ENCODE measurements at places on chromosomes 7 and 10.

DNA sequence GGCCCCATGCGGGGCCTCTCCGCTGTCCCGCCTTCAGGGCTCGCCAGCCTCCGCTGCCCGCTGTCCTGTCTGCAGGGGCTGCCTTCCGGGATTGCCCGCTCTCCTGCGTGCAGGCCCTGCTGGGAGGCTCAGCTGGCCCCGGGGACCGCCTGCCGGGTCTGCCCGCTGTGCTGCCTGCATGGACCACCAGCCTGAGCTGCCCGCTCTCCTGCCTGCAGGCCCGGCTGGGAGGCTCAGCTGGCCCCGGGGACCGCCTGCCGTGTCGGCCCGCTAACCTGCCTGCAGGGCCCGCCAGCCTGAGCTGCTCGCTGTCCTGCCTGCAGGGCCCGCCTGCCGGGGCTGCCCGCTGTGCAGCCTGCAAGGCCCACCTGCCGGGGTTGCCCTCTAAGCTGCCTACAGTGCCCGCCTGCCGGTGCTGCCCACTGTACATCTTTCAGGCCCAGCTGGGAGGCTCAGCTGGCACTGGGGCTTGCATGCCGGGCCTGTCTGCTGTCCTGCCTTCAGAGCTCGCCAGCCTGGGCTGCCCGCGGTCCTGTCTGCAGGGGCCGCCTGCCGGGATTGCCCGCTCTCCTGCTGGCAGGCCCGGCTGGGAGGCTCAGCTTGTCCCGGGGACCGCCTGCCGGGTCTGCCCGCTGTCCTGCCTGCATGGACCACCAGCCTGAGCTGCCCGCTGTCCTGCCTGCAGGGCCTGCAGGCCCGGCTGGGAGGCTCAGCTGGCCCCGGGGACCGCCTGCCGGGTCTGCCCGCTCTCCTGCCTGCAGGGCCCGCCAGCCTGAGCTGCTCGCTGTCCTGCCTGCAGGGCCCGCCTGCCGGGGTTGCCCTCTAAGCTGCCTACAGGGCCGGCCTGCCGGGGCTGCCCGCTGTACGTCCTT is 165.1 kb downstream of the GLRX3 start:
- DNase-seq: peak; percentile 78

GRCh38 chr7:64876792-64877713 is 26.0 kb upstream of the ZNF273 start:
- DNase-seq: peak; percentile 67

GRCh38 chr10:35212856-35213255 is 86.2 kb downstream of the CREM start:
- peak; percentile 35 for DNase-seq

GRCh38 chr10:51422311-51423120 is 276.9 kb downstream of the CSTF2T start:
- peak; percentile 63 for DNase-seq
